ENCODE measurements at places on chromosomes 3 and 15.
A peak's percentile ranks its signal among the peaks of the same experiment; 100 is the strongest.

DNA sequence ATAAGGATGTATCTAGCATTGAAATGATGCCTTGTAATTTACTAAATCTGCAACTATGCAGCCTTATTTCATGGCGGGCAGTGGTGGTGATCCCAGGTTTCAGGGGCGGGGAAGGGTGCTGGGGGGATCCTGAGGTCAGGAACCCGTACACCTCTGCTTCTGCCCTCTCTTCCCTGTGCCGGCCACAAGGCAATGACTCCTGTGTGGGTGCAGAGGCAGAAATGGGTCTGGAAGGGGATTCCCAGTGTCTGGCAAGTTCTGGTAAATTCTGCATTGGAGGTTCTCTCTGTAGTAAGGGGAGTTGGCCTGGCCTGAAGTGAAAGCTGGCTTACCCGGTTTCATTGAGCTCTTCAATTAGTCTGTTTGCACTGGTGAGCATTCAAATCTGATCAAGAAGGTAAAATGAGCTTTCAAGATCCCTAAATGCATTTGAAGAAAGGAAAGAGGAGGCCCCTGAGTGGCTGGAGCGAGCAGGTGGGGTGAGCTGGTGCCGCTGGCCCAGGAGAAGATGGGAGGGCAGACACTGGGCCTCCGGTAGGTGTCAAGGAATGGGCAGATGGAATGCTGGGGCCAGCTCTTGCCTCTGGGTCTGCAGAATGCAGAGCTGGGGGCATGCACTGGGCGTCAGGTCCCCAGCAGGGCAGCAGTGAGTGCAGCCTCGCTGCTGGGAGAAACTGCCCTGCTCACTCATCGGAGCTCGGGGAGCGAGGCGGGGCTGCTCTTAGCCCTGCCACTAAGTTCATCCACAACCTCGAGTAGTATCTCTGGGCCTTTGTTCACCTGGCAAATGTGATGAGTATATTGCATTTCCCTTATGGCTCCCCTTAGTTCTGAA is 13.7 kb downstream of the NRROS start:
- no peak for DNase-seq

DNA sequence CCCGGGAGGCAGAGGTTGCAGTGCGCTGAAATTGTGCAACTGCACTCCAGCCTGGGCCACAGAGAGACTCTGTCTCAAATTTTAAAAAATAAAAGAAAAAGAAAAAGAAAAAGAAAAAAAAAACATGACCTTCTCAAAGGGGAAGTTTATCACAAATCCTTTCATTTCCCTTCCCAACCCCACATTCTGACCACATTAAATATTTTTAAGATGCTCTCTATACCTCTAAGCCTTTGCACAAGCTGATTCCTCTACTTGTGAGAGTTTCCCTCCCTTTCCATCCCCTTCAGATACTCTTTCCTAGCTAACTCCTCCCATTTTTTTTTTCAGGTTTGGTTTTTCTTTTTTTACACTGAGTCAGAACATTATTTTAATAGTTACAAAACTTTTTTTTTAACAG is 4.0 kb downstream of the HIGD1A start:
- DNase-seq = no peak

DNA sequence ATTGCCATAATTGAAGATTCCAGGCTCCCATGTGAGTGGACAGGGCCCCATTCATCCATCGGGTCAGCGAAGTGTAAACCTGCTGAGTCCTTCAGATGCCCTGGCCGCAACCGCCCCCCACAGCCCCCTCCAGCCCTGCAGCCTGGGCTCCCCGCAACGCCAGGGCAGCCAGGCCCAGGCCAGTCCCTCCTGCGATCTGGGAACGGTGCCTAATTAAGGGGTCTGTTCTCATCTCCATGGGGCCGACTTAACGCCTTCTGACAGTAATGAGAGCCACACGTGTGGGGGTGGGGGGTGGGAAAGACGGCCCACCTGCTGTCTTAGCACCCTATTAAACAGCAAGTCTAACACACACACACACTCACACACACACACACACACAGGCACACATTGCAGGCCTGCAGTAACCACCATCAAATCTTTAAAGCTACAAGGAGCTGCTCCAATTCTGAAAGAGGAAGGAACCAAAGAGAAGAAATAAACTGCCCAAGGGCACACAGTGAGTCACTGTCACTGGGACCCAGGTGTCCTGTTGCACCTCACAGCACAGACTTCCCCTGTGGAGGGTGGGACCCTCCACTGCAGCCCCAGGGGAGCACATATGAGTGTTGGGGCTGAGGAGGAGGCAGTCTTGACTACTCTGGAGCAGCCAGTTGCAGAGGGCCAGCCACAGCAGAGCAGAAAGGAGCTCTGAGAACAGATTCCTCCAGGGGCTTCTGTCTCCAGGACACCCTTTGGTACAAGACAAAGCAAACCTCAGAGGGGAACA is 31.8 kb upstream of the HES1 start:
- DNase-seq = no peak

DNA sequence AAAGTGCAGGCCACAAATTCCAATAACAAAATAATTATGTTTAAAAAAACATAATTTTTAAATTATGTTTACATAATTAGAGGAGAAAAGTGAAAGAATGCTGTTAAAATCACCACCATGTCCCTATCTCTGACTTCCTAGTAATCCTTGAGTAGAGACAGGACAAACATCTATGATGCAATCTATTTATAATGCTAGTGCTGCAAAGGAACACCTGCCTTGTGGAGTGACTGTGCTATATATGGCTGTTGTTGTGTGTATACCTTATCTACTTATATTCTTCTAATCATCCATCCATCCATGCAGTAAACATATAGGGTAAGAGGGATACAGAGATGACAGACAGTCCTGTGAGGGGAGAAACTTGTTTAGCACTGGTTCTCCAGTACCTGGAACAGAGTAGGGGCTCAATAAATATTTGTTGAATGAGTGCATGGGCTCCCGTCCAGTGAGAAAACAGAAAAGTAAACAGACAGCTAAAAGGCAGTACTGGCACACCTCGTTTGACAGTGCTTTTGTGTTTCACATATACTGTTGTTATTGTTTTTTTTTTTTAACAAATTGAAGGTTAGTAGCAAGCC is 229.3 kb upstream of the UBE2E1 start:
- peak; percentile 99 for DNase-seq

DNA sequence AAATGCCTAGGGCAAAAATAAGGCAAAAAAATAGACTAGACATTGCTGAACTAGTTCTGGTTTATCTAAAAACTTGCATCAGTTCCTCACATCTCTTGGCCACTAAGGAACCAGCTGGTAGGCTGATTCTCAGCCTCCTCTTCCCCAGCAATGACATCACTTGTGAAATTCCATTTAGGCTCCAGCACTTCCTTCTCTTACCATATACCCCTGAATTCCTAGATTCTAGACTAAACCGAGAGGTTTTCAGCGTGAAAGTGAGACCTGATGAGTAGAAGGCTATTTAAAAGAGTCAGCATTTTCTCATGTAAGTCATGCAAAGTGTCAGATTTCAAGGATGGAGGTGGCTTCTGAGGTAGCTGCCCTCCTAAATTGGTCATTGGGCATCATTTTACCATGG is 247.1 kb upstream of the CDIN1 start:
- no peak for DNase-seq

- no peak for DNase-seq
These were observed 56.7 kb upstream of the BLM start for GRCh38 chr15:90660195-90660998.

GRCh38 chr3:79040701-79041100 is 727.1 kb downstream of the ROBO1 start:
- DNase-seq = no peak

DNA sequence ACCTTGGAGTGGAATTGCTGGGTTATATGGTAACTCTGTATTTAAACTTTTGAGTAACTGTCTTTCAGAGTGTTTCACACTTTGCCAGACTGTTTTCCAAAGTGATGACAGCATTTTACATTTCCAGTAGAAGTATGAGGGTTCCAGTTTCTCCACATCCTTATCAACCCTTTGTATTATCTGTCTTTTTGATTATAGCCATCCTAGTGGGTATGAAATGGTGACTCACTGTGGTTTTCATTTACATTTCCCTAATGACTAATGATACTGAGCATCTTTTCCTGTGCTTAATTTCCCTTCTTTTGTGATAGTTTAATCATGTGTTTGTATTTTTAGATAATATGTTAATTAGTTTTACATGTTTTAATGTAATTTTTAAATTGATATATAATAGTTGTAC is 138.1 kb upstream of the DAZL start:
- DNase-seq = no peak

- no peak for DNase-seq
These were observed 405.5 kb downstream of the SHQ1 start for GRCh38 chr3:72442759-72443158.

- DNase-seq = peak; percentile 58
These were observed 59.9 kb downstream of the ZNF621 start for GRCh38 chr3:40584625-40585189.

DNA sequence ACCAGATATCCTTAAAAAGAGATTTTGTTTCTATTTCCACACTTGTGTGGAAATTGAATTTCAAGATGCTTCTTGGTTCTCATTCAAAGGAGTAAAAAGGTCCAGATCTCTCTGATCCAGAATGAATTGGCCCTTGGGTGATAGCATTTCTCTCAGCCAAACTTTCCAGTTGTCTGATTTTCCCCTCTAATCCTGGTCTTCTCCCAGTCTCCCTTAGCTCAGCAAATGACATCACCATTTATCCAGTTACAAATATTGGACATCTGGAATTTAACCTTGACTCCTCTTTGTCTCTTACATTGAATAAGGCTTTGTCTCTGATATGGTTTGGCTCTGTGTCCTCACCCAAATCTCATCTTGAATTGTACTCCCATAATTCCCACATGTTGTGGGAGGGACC is 10.2 kb upstream of the FGF7 start:
- DNase-seq = no peak

DNA sequence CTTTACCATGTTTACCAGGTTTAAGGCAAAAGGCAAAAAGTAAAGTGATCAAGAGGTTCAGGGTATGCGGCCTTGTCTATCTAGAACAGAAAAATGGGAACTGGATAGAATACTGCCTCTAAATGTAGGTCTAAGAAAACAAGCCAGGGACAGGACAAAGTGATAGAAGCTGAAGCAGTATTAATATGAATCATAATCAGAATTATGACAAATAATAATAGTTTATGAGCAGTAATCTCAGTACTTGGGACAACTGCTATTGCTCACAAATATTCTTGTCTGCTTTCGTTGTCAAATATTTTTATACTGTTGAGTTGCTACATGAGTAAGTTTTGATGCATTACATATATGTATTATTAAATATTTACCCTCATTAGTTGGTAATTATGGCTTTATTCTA is 356.9 kb upstream of the RBMS3 start:
- DNase-seq = no peak

GRCh38 chr3:60770532-60770931 is 480.7 kb downstream of the FHIT start:
- no peak for DNase-seq

DNA sequence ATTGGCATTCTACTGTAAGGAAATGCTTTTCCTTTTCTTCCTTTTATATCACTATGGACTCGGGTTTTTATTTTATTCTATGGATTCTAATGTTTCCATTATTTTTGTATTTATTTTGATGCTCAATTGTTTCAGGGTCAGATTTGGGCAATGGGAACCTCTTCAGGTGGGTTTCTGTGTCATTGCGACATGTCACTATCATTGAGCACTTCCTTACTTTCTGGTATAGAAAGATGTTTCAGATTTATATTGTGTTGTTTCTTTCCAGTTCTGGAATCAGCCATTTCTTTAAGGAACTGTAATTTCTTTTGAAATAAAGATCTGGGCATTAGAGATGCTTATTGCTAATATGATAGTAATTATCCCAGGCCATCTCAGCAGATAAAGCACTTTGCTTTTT is 21.8 kb downstream of the GALK2 start:
- DNase-seq = no peak

- no peak for DNase-seq
These were observed 83.7 kb downstream of the PLXNA1 start for GRCh38 chr3:127066635-127067034.

- no peak for DNase-seq
These were observed 17.6 kb upstream of the FRMD4B start for GRCh38 chr3:69403454-69403853.

Measured in NCI-H2029 treated with DMSO at 0.1 percent for 48 hours (cell line).